ENCODE measurements at places on chromosomes 2 and 18.

DNA sequence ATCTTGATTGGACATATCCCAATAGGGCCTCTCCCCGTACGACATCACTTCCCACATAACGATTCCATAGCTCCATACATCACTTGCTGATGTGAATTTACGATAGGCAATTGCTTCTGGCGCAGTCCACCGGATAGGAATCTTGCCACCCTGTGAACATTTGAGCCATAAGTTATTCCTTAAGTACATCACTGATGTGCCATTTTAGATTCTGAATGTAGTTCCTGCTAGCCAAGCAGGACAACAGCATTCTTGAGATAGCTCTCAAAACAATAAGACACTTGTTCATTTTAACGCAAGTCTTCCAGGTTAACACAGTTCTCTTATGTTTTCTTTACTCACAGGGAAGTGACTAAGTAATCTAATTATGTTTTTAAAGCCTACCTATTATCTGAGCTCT, 138.0 kb downstream of the EPHA4 start:
- H3K27me3 ChIP-seq = no peaks in the 10 kb centered on the region
- H3K4me1 ChIP-seq = no peaks in the 10 kb centered on the region
- no peaks in the 10 kb centered on the region for H3K36me3 ChIP-seq
- no peak overlapping the region for H3K4me3 ChIP-seq

DNA sequence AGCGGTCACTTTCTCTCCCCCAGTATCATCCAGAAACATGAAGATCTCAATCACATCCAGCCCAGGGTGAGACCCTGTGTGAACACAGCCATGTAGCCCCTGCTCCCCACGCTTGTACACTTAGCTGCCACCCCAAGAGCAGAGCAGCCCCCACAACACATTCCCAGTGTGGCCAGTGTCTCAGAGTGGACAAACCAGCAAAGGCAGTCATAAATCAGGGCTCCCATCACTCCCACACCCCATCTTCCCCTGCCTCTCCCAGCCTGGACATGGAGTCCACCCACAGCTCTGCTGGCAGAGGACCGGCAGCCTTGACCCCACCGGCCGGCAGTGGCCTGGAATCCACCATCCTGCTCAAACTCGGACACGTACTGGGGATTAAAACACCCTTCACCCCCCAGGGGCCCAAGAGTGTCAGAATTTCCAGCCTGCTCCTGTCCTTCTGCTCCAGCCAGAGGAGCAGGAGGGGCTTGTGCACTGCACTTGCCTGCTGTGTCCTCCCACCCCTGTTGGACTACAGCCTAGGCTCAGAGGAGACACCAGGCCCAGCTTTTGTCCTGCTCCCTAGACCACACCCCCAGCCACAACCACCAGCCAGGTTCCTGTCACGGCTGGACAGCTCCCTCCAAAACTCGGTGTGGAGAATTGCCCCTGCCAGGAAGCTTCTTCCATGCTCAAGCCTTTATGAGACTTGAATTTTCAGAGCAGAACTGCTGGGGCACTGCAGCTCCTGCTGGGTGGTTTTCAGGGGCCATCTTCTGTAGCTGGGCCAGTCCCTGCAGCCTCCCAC, 206.1 kb downstream of the SMAD2 start:
- no peak for DNase-seq
- no peaks in the 10 kb centered on the region for H3K4me1 ChIP-seq
- no peaks in the 10 kb centered on the region for H3K36me3 ChIP-seq
- no peak overlapping the region for H3K4me3 ChIP-seq
- H3K27ac ChIP-seq = no peak overlapping the region
- H3K27me3 ChIP-seq = no peaks in the 10 kb centered on the region

DNA sequence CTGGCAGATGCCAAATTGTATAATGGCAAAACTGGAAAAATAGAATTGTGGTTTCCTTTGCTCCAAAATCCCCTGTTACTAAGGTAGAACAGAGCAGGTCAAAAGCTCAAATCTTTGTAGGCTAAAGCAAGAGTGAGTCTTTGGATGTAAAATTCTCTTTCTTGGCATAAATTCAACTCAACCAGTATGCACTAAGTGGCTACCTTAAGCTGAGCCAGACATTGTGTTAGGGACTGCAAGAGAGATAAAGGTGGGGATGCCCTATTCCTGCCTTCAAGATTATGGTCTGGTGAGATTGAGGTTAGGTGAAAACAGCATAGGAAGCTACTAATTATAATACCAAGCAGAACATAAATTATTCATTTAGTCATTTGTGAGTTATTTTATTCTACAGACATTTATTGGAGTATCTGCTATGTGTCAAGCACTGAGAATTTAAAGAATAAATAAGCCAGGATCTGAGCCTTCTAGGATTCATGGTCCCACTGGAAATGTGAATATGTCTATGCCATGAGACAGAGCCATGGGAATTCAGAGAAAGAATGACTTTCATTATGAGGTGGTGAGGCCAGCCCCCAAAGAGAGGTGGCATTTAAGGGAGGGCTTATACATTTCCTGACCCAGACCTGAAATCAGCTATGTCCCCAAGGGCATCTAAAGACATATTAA, 198.0 kb upstream of the NCKAP5 start:
- H3K4me1 ChIP-seq = no peaks in the 10 kb centered on the region
- no peak overlapping the region for H3K4me3 ChIP-seq
- no peaks in the 10 kb centered on the region for H3K36me3 ChIP-seq

- no peak overlapping the region for H3K27ac ChIP-seq
- H3K36me3 ChIP-seq = no peaks in the 10 kb centered on the region
- no peaks in the 10 kb centered on the region for H3K4me1 ChIP-seq
- no peak for DNase-seq
These were observed 218.4 kb upstream of the FN1 start for GRCh38 chr2:215654148-215654819.

- no peak overlapping the region for H3K4me3 ChIP-seq
- no peaks in the 10 kb centered on the region for H3K36me3 ChIP-seq
- H3K27ac ChIP-seq = no peak overlapping the region
- H3K4me1 ChIP-seq = no peaks in the 10 kb centered on the region
- H3K27me3 ChIP-seq = no peaks in the 10 kb centered on the region
These were observed 294.2 kb downstream of the FIGN start for GRCh38 chr2:163441603-163442002.

DNA sequence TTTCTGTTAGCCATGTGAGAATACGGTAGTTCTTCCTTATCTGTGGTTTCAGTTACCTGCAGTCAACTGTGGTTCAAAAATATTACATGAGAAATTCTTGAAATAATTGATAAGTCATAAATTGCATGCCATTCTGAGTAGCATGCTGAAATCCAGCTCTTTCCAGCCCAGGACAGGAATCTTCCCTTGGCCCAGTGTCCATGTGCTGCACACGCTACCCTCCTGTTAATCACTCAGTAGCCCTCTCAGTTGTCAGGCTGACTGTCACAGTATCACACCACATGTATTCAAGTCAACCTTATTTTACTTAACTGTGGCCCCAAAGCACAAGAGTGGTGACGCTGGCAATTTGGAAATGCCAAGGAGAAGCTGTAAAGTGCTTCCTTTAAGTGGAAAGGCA, 141.1 kb downstream of the TANC1 start:
- DNase-seq = no peak
- no peaks in the 10 kb centered on the region for H3K36me3 ChIP-seq

DNA sequence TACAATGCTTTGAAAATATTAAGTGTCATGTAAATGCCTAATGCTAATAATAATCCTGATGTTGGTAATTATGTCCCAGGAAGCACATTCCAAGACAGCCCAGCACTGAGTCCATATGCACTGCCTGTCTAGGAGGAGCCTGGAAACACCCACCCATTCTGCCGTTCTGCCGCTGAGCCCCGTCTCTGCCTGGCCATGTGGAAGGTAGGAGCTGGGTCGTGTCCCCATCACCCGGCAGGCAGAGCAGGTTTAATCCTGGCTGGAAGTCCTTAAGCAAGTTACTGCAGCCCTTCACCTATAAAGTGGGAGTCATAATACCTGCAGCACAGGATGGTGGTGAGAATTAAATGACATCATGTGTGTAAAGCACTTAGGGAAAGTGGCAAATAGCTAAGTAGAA, 13.1 kb upstream of the EN1 start:
- peaks cover 1% of the 10 kb centered on the region for H3K36me3 ChIP-seq
- H3K4me1 ChIP-seq = peaks cover 10% of the 10 kb centered on the region

DNA sequence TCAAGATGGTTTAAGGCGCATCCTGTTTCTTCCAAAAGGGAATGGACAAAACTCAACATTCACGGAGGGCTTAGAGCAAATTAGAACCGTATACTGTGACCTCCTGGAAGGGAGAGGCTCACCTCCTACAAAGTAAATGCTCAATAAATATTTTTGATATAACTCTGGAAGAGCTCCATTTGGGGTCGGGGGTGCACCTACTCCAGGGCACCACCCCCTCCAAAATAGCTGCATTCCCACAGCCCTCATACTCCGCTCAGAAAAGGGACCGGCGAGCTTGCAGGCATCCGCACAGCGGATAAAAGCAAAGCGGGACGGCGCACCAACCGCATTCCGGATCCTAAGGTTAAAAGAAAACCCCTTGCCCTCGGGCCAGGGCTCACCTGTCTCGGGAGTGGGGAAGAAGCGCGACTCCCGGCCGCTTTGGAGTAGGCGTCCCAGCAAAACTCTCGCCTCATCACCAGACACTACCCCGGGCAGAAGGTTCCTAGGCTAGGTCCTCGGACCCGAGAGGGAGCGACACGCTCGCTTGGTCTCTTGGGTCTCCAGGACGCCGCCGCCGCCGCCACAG, 378 bp downstream of the WDPCP start:
- peaks cover 36% of the 10 kb centered on the region for H3K4me1 ChIP-seq
- no peaks in the 10 kb centered on the region for H3K27me3 ChIP-seq
- H3K27ac ChIP-seq = peak overlapping the region; percentile 94
- DNase-seq = no peak
- peak overlapping the region; percentile 90 for H3K4me3 ChIP-seq

DNA sequence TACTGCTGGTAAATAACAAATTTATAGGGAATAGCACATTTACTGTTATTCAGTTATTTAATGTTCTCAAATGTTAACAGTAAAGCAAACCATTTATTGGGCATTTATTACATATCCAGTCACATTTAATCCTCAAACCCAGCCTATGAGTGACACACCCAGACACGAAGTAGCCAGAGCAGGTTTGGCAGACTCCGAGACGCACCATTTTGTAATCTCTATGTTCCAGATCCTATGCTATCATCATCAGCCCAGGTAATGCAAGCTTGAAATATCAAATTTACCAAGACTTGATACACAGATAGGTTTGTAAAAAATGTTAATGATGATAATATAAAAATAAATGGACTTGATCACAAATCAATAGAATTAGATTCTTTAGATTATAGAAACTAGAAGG, 131.1 kb downstream of the IKZF2 start:
- H3K27ac ChIP-seq = no peak overlapping the region
- H3K36me3 ChIP-seq = peaks cover 22% of the 10 kb centered on the region
- H3K4me1 ChIP-seq = peaks cover 37% of the 10 kb centered on the region
- H3K4me3 ChIP-seq = no peak overlapping the region
- no peak for DNase-seq

DNA sequence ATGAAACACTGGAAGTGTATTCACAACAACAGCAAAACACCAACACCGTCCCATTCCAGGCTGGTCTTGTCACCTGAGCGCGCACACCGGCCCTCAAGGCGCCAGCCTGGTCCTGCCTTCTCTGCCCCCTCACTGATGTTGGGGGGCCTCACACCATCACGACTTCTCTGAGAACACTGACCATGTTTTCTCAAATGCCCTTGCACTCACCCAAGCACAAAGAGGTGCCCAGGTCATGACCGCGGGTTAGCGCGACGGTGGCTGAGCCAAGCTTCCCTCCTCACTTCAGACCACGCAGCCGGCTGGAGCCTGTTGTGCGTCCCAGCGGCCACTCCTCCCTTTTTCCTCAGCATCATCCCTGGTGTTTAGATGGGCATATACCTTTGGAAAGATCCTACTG, 101.3 kb upstream of the SALL3 start:
- H3K4me3 ChIP-seq = no peak overlapping the region
- H3K36me3 ChIP-seq = no peaks in the 10 kb centered on the region
- H3K27me3 ChIP-seq = peaks cover 7% of the 10 kb centered on the region
- no peak overlapping the region for H3K27ac ChIP-seq
- DNase-seq = peak; percentile 7

- H3K27ac ChIP-seq = no peak overlapping the region
- H3K4me1 ChIP-seq = no peaks in the 10 kb centered on the region
- peaks cover 37% of the 10 kb centered on the region for H3K27me3 ChIP-seq
- H3K4me3 ChIP-seq = no peak overlapping the region
These were observed 87.7 kb downstream of the RAPGEF4 start for GRCh38 chr2:172823261-172823850.

DNA sequence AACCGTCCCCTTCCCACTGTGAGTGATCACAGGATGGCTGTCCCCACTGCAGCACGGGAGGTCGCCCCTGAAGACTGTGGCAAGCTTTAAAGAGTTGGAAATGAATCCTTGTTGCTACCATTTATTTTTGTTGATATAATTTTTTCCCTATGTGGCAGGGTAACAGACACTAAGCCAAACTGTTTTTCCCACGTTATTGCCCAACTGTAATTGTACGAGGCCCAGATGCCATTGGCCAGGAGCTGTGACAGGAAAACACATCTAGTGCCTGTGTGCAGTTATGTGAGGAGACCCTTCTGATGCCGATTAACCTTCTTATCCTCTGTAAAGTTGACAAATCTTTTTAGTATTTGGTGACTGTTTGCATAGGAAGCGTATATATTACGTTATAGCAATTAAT, 44.2 kb downstream of the MRPS9 start:
- peaks cover 8% of the 10 kb centered on the region for H3K36me3 ChIP-seq
- H3K27me3 ChIP-seq = no peaks in the 10 kb centered on the region
- H3K4me1 ChIP-seq = peaks cover 5% of the 10 kb centered on the region
- no peak for DNase-seq
- H3K27ac ChIP-seq = no peak overlapping the region
- H3K4me3 ChIP-seq = no peak overlapping the region

DNA sequence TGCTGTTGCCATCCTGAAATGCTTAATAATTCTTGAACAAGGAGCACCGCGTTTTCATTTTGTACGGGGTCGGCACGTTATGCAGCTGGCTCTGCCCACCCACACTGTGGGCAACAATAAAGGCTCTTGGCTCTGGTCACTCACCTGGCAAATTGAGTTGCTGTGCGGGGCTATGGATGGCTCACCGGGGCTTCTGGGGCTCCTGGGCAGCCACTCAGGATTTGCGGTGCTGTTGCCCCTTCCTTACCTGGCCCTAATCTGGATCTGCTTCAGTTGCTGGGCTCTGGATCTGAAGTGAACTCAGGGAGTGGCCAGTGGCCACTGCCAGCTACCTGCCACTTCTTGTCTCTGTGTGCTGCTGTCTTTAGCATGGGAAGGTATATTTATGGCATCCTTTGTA, 22.7 kb downstream of the RHOB start:
- peaks cover 4% of the 10 kb centered on the region for H3K27me3 ChIP-seq
- H3K4me3 ChIP-seq = no peak overlapping the region
- H3K4me1 ChIP-seq = no peaks in the 10 kb centered on the region
- H3K27ac ChIP-seq = no peak overlapping the region

GRCh38 chr2:30803281-30803680, 4.0 kb downstream of the CAPN13 start:
- no peaks in the 10 kb centered on the region for H3K36me3 ChIP-seq
- H3K4me1 ChIP-seq = peaks cover 5% of the 10 kb centered on the region
- no peaks in the 10 kb centered on the region for H3K27me3 ChIP-seq
- no peak for DNase-seq

GRCh38 chr2:228917220-228917619, 353.9 kb downstream of the PID1 start:
- H3K27ac ChIP-seq = no peak overlapping the region
- no peaks in the 10 kb centered on the region for H3K4me1 ChIP-seq
- H3K4me3 ChIP-seq = no peak overlapping the region
- no peak for DNase-seq
- no peaks in the 10 kb centered on the region for H3K27me3 ChIP-seq

- DNase-seq = no peak
- H3K4me1 ChIP-seq = peaks cover 3% of the 10 kb centered on the region
- peaks cover 5% of the 10 kb centered on the region for H3K27me3 ChIP-seq
- no peak overlapping the region for H3K27ac ChIP-seq
- peaks cover 4% of the 10 kb centered on the region for H3K36me3 ChIP-seq
- H3K4me3 ChIP-seq = no peak overlapping the region
These were observed 31.2 kb downstream of the ASB1 start for GRCh38 chr2:238457927-238458324.
